ENCODE measurements at places on chromosomes 7 and 10.

DNA sequence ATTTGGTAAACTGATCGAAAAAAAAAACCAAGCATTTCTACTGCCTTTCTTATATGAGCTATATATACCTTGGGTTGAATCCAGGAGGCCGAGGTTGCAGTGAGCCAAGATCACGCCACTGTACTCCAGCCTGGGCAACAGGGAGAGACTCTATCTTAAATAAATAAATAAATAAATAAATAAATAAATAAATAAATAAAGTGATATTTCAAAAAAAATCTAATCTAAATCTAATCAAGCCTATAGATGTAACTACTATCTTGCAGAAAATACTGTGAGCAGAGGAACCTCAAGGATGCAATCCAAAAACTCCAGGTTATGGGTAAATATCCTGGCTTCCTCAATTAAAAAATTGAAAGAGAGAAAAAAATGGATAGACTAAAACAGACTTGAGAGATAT lies 71.2 kb upstream of the SLF2 start:
- no peak for DNase-seq

GRCh38 chr7:69843653-69844052 lies 245.4 kb downstream of the AUTS2 start:
- no peak for DNase-seq

- no peak for DNase-seq
Measured at GRCh38 chr10:7184660-7185366, 226.0 kb downstream of the SFMBT2 start.

DNA sequence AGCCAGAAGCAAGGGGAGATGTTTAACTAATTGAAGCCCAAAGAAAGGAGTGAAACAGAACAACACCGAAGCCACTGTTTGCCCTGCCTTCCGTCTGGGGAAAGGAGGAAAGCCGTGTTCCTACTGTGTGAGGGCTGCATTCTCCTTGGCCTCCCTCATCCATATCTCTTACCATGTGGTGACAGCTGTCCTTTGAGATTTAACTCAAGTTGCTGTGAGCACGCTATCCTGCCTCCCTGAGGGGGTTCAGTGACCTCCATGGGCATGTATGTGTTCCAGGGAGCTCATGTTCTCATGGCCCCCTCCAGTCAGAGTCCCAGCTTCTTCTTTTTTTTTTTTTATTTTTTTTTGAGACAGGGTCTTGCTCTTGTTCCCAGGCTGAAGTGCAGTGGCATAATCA lies 26.2 kb upstream of the CRHR2 start:
- no peak for DNase-seq

GRCh38 chr7:116985575-116985974 lies 32.3 kb downstream of the ST7 start:
- DNase-seq: no peak

DNA sequence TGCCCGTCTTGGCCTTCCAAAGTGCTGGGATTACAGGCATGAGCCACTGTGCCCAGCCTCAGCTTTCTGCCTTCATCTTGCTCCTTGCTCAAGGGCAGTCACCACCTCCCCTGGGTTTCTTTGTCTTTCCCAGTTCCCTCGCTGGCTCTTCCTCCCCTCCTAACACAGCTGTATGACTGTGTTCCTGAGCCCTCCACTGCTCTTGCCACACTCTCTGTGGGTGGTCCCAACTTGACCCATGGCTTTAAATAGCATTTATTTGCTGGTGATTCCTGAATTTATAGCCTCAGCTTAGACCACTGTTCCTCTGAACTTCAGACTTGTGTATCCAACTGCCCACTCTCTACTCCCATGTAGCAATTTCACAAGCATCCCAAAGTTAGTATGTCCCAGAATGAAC lies 181.3 kb downstream of the BAMBI start:
- no peak for DNase-seq

- no peak for DNase-seq
Measured at GRCh38 chr7:135251496-135252391, 18.1 kb downstream of the STRA8 start.

DNA sequence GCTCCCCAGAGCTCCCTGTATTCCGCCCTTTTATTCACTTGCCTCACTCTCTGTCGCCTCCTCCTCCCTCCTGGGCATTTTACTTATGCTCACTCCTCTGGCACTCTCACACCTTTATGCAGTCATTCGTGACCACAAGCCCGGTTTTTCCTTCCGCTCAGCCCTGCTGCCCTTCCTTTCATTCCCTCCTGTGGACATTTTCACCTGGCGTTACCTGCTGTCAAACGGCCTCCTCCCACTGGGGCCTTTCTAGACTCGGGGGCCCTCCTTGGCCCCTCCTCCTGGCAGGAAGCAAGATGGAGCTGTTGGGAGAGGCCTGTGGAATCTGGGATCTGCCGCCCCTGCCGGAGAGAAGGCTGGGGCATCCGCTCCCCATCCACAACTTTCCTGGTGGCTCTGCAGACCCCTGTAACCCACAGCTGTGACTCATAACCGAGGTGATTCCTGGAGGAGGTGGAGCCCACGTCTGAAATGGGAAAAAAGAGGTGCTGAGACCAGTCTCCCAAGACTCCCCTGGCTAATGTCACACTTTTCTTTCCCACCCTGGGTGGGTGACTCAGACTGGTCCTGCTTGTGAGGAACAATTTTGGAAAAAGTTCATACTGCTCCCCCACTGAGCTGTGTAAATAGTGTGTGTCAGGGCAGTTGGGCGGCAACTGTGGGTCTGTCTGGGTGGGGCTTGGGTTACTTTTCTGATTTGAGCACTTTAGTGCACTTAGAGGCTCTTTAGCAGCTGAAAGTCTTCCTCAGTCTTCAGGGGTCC lies 1.2 kb downstream of the VCL start:
- DNase-seq: peak; percentile 71

DNA sequence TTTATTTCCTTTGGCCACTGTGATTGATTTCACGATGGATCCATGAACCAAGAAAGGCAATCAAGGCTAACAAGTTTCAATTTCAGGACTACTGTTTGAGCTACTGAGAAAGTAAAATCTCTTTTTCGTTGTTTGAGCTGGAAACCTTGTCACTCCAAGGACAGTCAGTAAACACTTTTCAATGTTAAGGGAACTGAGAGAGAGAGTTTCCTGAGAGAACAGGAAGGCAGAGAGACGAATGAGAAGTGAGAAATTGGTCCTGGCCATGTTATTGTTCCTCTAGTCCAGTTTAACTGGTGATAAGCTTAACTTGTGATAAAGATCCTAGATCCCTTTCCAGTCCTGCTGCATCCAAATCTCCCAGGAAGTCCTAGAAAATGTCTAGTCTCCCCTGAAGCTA lies 909 bp upstream of the AKR1D1 start:
- DNase-seq: no peak

All from left cardiac atrium (tissue), 4 donors.